ENCODE measurements at places on chromosomes 4 and X. TPM values are rescaled to one million over a fixed set of nuclear protein-coding genes. Genes with fewer than 3 reads are reported as not detected.

The ERAS gene
- not detected for total RNA-seq

The RAB39B gene
- total RNA-seq = 0.55 TPM

The TNMD gene
- total RNA-seq = not detected

The SPANXA1 gene
- not detected for total RNA-seq

The GYPA gene
- total RNA-seq = not detected

The EDA gene
- total RNA-seq = 0.41 TPM
